Left kidney (tissue), 8 donors: ENCODE measurements at places on chromosomes 1 and 21. TPM values are rescaled to one million over a fixed set of nuclear protein-coding genes. Genes with fewer than 3 reads are reported as not detected.

The PYGO2 gene
- 42.6 TPM for polyA plus RNA-seq

GRCh38 chr1:94301186-94301585 lies 63.8 kb upstream of the ARHGAP29 start:
- no peak for DNase-seq

GRCh38 chr1:15070145-15070748 lies 83.3 kb upstream of the TMEM51 start:
- DNase-seq: no peak

DNA sequence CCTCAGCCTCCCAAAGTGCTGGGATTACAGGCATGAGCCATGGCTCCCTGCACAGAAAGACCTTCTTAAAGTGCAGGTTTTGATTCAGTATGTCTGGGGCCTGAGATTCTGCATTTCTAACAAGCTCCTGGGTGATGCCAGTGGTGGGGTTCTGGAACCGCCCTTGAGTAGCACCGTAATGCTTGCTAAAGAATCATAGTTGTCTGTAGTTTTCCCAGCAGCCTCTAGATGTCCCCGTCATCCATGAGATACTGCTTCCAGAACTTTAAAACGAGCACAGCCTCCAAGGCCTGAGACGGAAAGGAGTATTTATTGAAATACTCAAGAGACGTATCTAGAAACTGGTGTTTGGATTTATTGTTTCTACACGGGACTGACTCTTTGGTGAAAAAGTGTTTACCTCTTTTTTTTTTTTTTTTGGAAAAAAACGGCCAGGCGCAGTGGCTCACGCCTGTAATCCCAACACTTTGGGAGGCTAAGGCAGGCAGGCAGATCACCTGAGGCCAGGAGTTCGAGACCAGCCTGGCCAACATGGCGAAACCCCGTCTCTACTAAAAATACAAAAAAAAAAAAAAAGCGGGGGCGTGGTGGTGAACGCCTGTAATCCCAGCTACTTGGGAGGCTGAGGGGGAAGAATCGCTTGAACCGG lies 2.6 kb upstream of the TOR3A start:
- DNase-seq: peak; percentile 73

GRCh38 chr1:222104694-222105392 lies 363.0 kb upstream of the DUSP10 start:
- peak; percentile 70 for DNase-seq

DNA sequence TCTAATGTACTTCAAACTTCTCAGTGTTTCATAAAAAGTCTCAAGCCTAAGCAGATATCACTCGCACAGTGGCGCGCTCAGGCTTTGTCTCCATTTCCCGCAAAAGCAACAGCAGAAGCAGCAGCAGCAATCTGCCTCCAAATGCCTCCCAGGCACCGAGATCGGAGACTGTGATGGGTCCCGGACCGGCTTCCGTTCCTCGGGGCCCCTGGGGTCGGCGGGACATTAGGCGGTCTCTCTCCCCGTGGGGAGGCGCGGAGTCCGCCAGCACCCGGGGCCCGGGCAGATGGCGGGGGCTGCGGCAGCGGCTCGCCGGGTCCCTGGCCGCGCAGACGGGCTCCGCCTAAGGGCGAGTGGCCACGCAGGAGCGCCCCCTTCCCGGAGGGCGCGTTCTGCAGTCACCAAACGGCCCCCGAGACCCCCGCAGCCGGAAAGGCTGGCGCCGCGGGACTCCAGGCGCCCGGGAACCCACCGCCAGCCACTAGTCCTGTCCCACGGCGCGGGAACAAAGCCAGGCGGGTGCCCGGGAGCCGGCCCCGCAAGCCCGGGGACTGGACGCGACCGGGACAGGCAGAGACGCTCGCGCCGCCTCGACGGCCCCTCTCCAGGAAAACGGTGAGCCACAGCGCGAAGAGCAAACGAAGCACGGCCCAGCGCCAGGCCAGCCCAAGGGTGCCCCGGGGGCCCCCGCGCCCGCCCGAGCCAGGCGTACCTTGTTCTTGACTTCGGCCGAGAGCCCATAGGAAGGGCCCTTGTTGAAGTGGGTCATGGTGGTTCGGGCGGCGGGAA lies 590 bp downstream of the CNN3 start:
- peak; percentile 49 for DNase-seq

The GJA5 gene
- polyA plus RNA-seq: 16.3 TPM

DNA sequence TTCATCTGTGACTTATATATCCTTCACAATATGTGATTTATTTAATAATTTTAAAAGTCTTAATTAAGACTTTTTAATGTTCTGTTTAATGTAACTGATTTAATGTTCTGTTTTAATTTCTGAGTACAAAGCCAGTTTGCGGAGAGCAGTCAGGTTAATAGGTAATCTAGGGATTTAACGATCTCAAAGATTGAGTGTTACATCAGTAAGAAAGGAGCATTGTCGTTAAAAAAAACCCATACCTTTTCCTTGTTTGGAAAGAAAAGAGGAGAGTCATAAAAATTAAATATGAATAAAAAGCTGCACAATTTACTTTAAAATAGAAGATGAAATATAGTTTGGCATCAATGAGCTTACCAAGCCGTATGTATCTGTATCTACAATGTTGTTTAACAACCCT lies 621.4 kb downstream of the KIF26B start:
- DNase-seq: no peak

DNA sequence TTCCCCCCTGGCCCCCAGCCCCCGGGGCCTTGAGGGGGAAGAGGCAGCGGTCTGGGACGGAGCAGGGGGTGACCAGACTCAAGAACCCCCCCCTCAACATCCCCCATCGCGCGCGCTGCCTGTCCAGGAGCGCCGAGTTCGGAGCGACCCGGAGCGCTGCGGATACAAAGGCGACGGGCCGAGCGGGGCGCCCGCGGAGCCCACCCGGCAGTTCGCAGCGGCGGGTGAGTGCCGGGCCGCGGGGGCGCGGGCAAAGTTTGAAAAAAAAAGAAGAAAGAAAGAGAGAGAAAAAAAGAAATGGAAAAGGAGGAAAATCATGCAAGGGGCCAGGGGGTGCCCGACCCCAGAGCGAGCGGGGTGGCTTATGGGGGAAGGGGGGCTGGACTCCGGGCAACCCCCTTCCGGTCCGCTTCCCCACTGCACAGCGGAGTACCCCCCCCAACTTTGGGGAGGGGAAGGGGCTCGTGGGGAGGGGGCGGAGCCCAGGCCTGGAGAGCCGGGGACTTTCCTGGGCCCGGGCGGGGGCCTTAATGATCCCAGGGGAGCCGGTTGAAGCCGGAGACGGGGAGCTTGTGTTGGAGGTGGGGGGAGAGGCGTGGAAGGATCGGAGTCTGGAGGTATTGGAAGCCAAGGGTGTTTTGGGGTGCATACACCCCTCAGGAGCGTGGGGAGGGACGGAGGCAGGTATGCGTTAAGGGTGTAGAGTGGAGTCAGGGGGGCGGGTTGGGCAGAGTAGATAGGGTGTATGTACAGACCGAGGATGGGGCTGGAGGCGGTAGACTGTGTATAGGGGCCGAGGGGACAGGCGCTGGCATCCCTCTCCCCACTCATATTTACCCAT lies 502 bp downstream of the VANGL2 start:
- peak; percentile 65 for DNase-seq

The BMP8B gene
- 2.0 TPM for polyA plus RNA-seq

DNA sequence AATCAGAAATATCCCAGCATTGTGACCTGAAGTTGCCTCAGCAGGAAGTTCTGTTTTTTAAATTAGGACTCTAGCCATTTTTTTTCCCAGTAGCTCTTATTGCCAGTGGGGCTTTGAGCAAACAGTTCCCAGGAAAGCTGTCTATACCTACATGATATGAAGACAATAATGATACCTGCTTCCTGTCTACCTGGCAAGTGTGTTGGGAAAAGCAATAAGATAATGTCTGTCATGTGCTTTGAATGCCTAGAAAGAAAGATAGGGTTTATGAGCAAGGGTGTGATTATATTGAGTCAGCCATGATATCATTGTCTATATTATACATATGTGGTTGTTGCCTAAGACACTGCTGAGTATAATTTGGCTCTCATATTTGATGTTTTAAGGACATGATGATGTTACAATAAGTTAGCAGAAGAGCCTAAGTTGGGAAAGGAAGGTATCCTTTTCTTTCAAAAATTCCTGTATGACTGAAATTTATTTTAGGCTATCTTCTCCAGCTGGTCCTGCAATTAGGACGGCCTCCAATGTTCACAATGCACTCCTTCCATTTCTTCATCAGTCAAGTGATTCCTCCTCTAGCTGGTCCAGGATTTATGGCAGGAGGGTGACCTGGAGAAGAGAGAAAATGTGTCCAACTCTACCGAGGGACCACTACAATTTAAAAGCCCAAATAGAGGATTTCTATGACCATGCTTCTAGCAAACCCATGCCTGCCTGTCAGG lies 99.6 kb upstream of the CDC42BPA start:
- no peak for DNase-seq

GRCh38 chr1:186046437-186047211 lies 312.4 kb downstream of the HMCN1 start:
- DNase-seq: no peak

The B3GALT2 gene
- 13.8 TPM for polyA plus RNA-seq

GRCh38 chr1:181089017-181089675 lies 646 bp downstream of the IER5 start:
- DNase-seq: no peak

The FCGR2B gene
- 0.65 TPM for polyA plus RNA-seq

DNA sequence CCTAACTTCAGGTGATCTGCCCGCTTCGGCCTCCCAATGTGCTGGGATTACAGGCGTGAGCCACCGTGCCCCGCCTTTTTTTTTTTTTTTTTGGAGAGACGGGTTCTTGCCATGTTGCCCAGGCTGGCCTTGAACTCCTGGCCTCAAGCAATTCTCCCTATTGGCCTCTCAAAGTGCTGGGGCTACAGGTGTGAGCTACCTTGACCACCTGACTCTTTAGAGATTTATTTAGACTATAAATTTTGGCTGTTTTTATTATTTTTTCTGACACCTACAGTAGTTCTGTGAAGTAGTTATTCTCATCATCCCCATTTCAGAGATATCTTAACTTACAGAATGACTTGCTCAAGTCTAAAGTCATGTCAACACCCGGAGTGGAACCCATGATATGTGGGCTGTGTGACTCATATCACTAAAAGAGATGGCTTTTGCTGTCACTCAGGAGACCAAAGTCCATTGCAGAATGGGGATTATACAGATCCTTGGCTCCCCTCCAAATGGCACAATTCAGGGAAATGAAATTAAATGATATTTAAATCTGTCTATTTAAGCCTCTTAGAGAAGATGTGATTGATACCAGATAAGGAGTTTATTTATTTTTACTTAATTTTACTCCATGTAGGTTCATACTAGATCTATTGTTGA lies 93.2 kb downstream of the CTH start:
- no peak for DNase-seq

The SLC66A1 gene
- 13.3 TPM for polyA plus RNA-seq

The ADAM15 gene
- 41.9 TPM for polyA plus RNA-seq

DNA sequence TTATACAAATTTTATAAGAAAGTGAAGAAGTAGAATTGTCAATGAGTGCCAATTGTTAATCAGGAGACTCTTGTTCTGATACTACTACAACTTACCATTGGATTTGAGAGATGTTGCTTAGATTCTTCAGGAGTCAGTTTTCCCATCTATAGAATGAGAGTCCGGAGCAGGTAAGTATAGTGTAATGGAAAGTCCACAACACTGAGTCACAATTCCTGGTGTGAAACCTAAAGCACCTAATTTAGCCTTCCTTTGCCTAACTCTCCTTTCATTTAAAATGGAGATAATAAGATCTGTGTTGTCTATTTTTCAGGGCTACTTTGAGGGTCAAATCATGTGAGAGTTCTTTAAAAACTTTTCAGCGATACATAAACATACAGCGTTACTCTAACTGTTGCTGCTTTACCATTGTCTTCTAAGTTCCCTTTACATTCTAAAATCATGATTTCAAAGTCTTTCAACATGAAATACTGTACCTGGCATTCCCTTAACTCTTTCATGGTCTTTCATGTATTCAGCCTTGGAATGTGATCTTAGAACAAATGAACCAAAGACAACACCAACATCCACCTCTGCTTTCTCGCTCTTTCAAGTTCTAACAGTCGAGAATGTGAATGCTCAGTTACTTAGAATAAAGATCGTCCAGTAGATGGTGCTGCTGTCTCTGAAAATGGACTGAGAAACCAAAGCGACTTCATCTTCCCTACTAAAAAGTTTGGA lies 90.9 kb downstream of the SLC30A10 start:
- DNase-seq: peak; percentile 64

- peak; percentile 65 for DNase-seq
These were observed 40.4 kb downstream of the CASZ1 start for GRCh38 chr1:10755970-10756521.

DNA sequence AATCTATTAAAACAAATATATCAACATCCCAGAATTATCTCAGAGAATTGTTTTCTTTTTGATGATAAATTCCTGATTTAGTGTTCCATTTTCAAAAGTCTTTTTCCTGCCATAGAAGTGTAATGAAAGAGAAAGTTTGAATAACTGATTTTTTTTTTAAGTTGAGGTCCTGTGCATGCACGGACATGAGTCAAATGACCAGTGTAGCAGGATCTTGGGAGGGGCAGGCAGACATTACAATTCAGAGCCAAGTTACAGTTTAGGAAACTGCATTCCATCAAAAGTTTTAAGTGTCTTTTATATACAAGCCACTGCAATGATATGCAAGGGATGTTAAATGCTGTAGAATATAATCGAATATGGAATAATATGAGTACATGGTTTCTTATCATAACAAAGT lies 227.5 kb downstream of the HMCN1 start:
- DNase-seq: no peak

- no peak for DNase-seq
These were observed 53.1 kb downstream of the NMNAT2 start for GRCh38 chr1:183365093-183365492.

DNA sequence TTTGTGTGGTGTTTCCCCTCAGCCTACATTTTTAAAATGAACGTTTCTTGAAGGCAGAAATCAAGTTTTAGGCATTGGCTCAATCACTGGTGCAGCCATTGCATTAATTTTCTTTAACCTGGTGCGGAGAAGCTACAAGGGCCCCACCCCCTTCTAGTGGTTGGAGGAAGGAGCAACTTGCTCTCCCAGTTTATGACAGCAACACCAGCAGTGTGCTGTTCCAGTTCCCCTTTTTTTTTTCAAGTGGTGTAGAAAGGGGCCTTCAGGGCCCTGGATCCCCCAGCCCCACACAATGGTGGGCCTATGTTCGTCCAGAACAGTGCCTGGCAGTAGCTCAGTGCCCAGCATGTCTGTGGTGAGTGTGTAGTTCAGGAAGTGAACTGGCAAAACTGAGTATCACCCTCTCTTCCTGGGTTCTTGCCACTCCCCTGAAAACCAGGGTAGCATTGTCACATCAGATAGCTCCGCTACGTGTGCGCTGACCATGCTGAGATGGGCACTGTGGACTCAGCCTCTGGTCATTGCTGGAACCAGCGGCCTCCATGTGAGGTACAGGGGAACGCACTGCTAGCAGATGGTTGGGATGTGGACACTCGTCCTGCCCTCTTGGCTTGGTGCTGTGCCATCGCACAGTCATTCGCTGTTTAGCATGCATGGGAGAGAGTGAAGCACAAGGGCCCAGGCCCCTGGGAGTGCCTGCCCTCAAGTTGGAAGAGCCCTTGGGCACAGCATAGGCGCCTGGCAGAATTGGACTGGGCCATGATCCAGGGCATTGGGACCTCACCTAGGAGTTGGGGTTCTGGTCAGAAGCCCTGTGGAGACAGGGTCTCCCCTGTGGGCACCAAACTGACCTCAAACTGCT lies 7.2 kb downstream of the ARF1 start:
- no peak for DNase-seq
